Memory B cell (primary cell): ENCODE measurements at places on chromosomes 1 and 21.

- no peak for DNase-seq
- no peaks in the 10 kb centered on the region for H3K4me1 ChIP-seq
- H3K27ac ChIP-seq: no peak overlapping the region
- no peak overlapping the region for H3K4me3 ChIP-seq
- peaks cover 8% of the 10 kb centered on the region for H3K36me3 ChIP-seq
Measured at GRCh38 chr1:108617008-108617723, 43.7 kb downstream of the HENMT1 start.

GRCh38 chr1:62856960-62857359 is 73.0 kb downstream of the ATG4C start:
- peaks cover 24% of the 10 kb centered on the region for H3K36me3 ChIP-seq
- no peaks in the 10 kb centered on the region for H3K4me1 ChIP-seq
- no peaks in the 10 kb centered on the region for H3K27me3 ChIP-seq
- DNase-seq: no peak

GRCh38 chr1:176692431-176692830 is 229.5 kb downstream of the PAPPA2 start:
- peaks cover 5% of the 10 kb centered on the region for H3K27me3 ChIP-seq
- no peak overlapping the region for H3K27ac ChIP-seq
- H3K36me3 ChIP-seq: no peaks in the 10 kb centered on the region
- no peaks in the 10 kb centered on the region for H3K4me1 ChIP-seq
- DNase-seq: no peak

- H3K4me1 ChIP-seq: no peaks in the 10 kb centered on the region
- no peak overlapping the region for H3K4me3 ChIP-seq
- no peak overlapping the region for H3K27ac ChIP-seq
- peaks cover 4% of the 10 kb centered on the region for H3K27me3 ChIP-seq
- DNase-seq: no peak
Measured at GRCh38 chr21:32102426-32102825, 176.4 kb downstream of the MIS18A start.

DNA sequence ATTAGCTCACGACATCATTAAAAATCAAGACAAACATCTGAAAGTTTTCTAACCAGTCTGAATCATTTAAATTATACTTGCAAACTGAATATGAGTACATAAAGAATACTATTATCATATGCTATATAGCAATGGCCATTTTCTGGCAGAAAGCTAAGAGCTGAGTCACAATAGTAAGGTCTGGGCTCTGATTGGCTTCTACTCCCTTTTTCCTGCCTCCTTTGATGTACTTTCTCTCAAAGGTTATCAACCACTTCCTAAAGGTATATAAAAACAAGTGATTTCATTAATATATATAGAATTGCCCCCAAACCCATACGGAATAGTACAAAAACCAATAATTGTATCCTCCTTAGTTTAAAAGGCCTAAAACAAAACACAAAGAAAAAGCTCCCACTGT is 7.0 kb downstream of the KCNA3 start:
- H3K4me3 ChIP-seq: no peak overlapping the region
- H3K27me3 ChIP-seq: no peaks in the 10 kb centered on the region
- no peak overlapping the region for H3K27ac ChIP-seq
- H3K4me1 ChIP-seq: peaks cover 14% of the 10 kb centered on the region

- H3K27ac ChIP-seq: no peak overlapping the region
- H3K4me1 ChIP-seq: peaks cover 6% of the 10 kb centered on the region
- no peak for DNase-seq
- no peak overlapping the region for H3K4me3 ChIP-seq
Measured at GRCh38 chr1:221886743-221887414, 145.0 kb upstream of the DUSP10 start.

GRCh38 chr1:208137193-208137592 is 107.0 kb downstream of the PLXNA2 start:
- no peak for DNase-seq
- no peak overlapping the region for H3K27ac ChIP-seq
- no peaks in the 10 kb centered on the region for H3K36me3 ChIP-seq
- no peaks in the 10 kb centered on the region for H3K27me3 ChIP-seq
